Naive thymus-derived CD8-positive, alpha-beta T cell (primary cell): ENCODE measurements at places on chromosomes 12 and 14. TPM values are rescaled to one million over a fixed set of nuclear protein-coding genes. Genes with fewer than 3 reads are reported as not detected.
A peak's percentile ranks its signal among the peaks of the same experiment; 100 is the strongest.

DNA sequence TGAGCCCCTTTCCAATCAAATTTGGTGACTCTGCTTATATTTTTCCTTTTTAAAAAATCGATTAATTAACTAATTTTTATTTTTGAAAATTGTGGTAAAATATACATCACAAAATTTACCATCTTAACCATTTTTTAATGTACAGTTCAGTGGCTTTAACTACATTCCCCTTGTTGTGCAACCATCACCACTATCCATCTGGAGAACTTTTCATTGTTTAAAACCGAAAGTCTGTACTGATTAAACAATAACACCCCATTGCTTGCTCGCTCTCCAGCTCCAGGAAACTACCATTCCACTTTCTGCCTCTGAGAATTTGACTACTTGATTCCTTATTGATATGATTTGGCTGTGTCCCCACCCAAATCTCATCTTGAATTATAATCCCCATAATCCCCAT is 283.4 kb downstream of the C12orf75 start:
- H3K36me3 ChIP-seq: no peaks in the 10 kb centered on the region
- no peak overlapping the region for H3K4me3 ChIP-seq
- peaks cover 18% of the 10 kb centered on the region for H3K27me3 ChIP-seq

- peak overlapping the region; percentile 100 for H3K27ac ChIP-seq
- no peaks in the 10 kb centered on the region for H3K27me3 ChIP-seq
- peak overlapping the region; percentile 98 for H3K4me3 ChIP-seq
Observed at GRCh38 chr12:49568442-49569162, 660 bp upstream of the MCRS1 start.

DNA sequence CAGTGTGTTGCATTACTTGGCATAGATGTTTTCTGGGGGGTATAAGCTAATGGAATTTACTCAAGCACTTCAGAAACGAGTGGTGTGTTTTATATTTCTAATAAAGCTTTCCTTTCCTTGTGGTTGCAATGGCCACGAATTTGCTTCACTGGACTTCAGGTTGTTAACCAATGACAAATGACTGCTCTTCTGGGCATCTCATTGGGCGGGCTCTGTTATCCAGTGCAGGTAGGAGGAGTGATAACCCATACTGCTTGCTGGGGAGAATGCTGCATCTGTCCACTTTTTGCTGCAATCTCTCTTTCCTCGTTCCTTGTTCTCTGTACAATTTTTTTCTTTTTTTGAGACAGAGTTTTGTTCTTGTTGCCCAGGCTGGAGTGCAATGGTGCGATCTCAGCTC is 80.0 kb upstream of the RPH3A start:
- H3K27me3 ChIP-seq: peaks cover 4% of the 10 kb centered on the region
- H3K4me1 ChIP-seq: no peaks in the 10 kb centered on the region
- H3K27ac ChIP-seq: no peak overlapping the region
- no peaks in the 10 kb centered on the region for H3K36me3 ChIP-seq

- no peak overlapping the region for H3K4me3 ChIP-seq
- H3K27me3 ChIP-seq: no peaks in the 10 kb centered on the region
- no peak for DNase-seq
- H3K4me1 ChIP-seq: peaks cover 27% of the 10 kb centered on the region
- H3K27ac ChIP-seq: peak overlapping the region; percentile 26
Observed at GRCh38 chr14:103404920-103405319, 19.7 kb downstream of the MARK3 start.

- no peaks in the 10 kb centered on the region for H3K27me3 ChIP-seq
- no peak overlapping the region for H3K27ac ChIP-seq
- H3K36me3 ChIP-seq: no peaks in the 10 kb centered on the region
- no peak for DNase-seq
- H3K4me1 ChIP-seq: no peaks in the 10 kb centered on the region
Observed at GRCh38 chr14:87508333-87508732, 484.6 kb downstream of the GALC start.

The FAM186B gene
- 0.31 TPM for total RNA-seq

The NANOG gene
- not detected for total RNA-seq
